WTC11 (cell line): ENCODE measurements at places on chromosomes 12 and 14. TPM values are rescaled to one million over a fixed set of nuclear protein-coding genes. Genes with fewer than 3 reads are reported as not detected.

DNA sequence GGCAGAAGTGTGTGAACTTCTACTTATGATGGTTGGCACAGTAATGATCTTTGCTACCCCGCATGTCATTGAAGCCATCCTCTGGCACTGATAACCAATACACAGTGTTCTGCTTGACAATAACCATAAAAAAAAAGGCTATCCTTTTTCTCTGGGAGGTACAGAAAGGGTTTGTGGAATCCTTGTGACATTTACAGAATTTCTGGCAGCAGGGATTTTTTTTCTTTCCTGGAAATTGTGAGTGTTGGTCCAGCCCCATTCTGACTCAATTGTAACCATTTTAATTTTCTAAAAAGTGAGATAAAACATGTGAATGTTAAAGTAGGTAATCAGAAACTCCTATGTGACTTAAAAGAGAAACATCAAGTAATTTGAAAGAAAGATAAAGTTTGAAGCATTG lies 943.8 kb downstream of the TMTC2 start:
- H3K4me3 ChIP-seq = no peak overlapping the region
- H3K27me3 ChIP-seq = no peaks in the 10 kb centered on the region
- no peaks in the 10 kb centered on the region for H3K36me3 ChIP-seq
- H3K27ac ChIP-seq = no peak overlapping the region
- no peak for DNase-seq

GRCh38 chr12:21894792-21895595 lies 46.2 kb downstream of the ABCC9 start:
- no peaks in the 10 kb centered on the region for H3K36me3 ChIP-seq
- H3K27me3 ChIP-seq = no peaks in the 10 kb centered on the region
- H3K4me1 ChIP-seq = no peaks in the 10 kb centered on the region
- H3K4me3 ChIP-seq = no peak overlapping the region

DNA sequence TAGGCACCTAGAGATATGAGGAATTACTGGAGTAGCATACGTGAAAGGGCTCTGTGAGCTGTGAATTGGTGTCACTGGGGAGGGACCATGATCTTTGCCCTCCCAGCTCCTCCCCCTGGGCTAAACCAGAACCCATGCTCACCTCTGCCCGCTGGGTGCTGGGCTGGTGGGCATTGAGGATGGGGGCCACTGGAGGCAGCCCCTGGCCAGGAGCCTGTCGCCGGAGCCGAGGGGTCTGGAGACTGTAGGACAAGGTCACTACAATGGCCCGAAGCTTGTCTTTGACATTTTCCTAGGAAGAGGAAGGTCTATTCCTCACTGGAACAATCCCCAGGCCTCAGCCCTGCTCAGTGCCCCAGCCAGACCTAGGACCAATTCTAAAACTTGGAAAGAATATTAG lies 11.6 kb downstream of the ITGA7 start:
- H3K27ac ChIP-seq = no peak overlapping the region
- no peaks in the 10 kb centered on the region for H3K27me3 ChIP-seq
- peaks cover 22% of the 10 kb centered on the region for H3K36me3 ChIP-seq
- no peak for DNase-seq
- H3K4me3 ChIP-seq = no peak overlapping the region
- H3K4me1 ChIP-seq = no peaks in the 10 kb centered on the region

OR6C2 gene
- not detected in 3 replicates for total RNA-seq

DNA sequence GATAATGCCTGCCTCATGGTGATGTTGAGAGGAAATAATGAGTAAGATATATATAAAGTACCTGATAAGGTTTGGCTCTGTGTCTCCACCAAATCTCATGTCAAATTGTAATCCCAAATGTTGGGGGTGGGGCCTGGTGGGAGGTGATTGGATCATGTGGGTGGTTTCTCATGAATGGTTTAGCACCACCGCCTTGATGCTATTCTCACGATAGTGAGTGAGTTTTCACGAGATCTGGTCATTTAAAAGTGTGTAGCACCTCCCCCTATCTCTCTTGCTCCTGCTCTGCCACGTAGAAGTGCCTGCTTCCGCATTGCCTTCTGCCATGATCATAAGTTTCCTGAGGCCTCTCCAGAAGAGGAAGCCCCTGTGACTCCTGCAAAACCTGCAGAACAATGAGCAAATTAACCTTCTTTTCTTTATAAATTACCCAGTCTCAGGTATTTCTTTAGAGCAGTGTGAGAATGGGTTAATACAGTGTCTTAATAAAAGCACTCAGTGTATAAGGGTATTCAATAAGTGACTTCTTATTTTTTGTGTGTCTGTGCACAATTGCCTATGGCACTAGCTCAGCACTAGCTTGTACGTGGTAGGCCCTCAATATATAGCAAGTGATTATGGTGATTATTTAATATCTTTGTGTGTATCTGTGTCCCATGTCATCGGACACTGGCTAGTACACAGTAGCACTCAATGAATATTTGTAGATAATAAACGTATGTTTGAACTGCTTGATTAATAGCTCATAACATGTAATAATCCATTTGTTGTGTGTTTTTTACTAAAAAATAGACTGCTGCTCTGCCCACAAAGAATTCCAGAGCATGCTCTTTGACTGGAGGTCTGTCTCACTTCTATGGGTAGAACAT lies 138.1 kb upstream of the LMNTD1 start:
- H3K4me1 ChIP-seq = peaks cover 37% of the 10 kb centered on the region
- H3K27ac ChIP-seq = no peak overlapping the region
- DNase-seq = no peak
- no peak overlapping the region for H3K4me3 ChIP-seq
- peaks cover 11% of the 10 kb centered on the region; the same call in 1 of the 2 replicates for H3K36me3 ChIP-seq

DNA sequence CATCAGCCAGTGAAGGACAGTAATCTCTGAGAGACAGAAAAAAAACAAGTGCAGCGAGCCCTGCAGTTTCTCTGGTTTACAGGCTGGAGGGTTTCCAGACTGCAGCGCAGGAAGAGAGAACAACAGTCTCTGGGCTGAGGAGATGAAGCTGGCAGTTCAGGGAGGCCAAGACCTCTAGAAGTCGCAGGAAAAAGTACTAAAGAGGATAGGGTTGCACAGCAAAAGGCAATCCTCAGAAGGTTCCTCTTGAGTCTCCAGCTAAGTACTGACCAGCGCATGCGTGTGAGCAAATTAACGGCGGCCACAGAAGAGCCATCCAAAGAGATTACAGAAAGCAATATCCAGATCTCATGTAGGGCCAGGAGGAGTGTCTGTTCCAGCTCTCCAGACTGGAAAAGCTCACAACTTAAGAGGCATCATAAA lies 12.2 kb upstream of the CCDC60 start:
- H3K4me1 ChIP-seq = peaks cover 5% of the 10 kb centered on the region; the same call in 1 of the 2 replicates
- no peak for DNase-seq
- H3K27me3 ChIP-seq = peaks cover 4% of the 10 kb centered on the region
- H3K4me3 ChIP-seq = no peak overlapping the region
- H3K27ac ChIP-seq = no peak overlapping the region

DNA sequence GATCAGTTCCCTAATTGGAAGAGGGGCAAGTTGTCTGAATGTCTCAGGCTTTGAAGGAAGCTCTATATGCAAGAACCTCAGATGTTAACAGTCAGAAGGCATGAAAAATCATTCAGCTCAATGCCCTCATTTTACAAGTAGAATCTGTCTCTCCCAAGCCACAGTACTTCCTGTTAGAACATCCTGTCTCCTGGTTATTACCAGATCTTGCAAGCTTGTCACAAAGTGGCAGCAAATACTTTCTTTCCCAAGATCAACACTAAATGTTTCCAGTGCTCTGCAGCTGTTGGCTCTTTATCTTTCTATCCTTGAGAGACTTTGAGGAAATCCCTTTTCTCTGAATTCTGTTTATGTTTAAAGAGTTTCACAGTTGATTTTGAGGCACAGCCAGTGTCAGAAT lies 235.5 kb downstream of the AKAP6 start:
- no peaks in the 10 kb centered on the region for H3K4me1 ChIP-seq
- no peak for DNase-seq
- H3K27me3 ChIP-seq = no peaks in the 10 kb centered on the region
- H3K4me3 ChIP-seq = no peak overlapping the region
- no peak overlapping the region for H3K27ac ChIP-seq

DNA sequence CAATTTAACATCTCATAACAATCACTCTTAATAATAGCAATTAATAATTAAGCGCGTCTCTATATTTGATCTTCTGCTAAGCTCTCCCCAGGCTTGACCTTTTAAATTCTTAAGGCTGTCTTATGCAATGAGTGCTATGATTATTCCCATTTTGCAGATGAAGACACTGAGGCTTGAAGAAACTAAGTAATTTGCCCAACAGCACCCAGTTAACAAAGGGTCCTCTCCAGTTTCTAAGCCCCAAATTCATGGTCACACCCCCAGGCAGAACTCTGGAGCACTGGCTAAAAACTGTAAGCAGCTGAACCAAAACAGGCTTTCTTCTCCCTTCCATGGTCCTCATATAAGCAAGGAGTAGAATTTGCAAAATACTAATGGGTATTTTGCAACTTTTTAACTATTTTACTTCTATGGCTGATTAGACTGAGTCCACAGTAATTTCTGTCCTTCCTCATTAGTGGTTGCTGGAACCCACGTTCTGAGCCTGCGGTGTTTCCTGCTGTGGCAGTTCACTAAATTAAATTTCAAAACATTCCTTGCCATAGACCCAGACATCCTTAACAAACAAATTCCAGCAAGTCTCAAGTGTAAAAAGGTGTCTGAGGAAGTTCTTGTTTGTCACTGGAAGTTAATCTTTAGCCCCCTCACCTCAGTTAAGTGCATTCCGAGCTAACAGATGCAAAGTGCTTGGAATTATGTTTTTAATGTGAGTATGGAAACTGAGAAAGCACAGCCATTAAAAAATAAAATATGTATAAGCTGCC lies 76.5 kb downstream of the TMEM132D start:
- peaks cover 8% of the 10 kb centered on the region for H3K27me3 ChIP-seq
- H3K4me1 ChIP-seq = no peaks in the 10 kb centered on the region
- H3K36me3 ChIP-seq = peaks cover 56% of the 10 kb centered on the region
- DNase-seq = no peak
- H3K27ac ChIP-seq = no peak overlapping the region

DNA sequence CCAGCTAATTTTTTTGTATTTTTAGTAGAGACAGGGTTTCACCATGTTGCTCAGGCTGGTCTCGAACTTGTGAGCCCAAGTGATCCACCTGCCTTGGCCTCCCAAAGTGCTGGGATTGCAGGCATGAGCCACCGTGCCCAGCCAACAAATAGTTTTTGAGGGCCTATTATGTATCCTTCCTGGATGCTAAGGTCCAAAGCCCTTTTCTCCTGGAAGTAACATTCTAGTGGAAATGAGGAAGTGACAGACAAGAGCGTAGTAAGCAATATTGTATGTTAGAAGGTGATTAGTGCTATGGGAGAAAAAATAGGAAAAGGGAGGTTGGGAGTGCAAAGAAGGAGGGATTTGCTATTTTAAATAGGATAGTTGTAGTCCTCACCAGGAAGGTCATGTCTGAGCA lies 9.0 kb upstream of the CGRRF1 start:
- peaks cover under 1% of the 10 kb centered on the region; the same call in 1 of the 2 replicates for H3K27me3 ChIP-seq
- H3K27ac ChIP-seq = no peak overlapping the region
- DNase-seq = no peak
- no peaks in the 10 kb centered on the region for H3K4me1 ChIP-seq
- H3K4me3 ChIP-seq = no peak overlapping the region
- H3K36me3 ChIP-seq = no peaks in the 10 kb centered on the region

DNA sequence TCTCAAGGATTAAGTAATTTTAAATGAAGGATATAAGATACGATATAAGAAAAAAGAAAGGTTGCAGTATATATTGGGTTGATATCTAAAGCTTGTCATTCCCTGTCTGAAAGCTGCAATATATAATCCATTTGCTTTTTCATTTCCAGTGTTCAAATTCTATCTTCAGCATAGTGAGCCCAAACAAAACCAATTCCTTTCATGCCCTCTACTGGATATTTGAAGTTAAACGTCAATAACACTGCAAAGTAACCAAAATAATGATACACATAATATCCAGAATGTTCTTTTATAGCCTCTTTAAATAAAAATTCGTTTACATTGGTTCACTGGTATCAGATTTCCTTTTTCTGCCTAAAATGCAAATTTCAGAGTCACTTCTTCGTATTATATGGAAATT lies 64.5 kb upstream of the DAAM1 start:
- DNase-seq = no peak
- H3K4me1 ChIP-seq = 0 out of 2 replicates have a peak, but pooled peaks cover 4% of the 10 kb centered on the region
- no peaks in the 10 kb centered on the region for H3K27me3 ChIP-seq
- H3K4me3 ChIP-seq = no peak overlapping the region
- no peaks in the 10 kb centered on the region for H3K36me3 ChIP-seq
- no peak overlapping the region for H3K27ac ChIP-seq

GRCh38 chr12:12612358-12612757 lies 682 bp downstream of the CREBL2 start:
- DNase-seq = no peak
- H3K36me3 ChIP-seq = peaks cover 9% of the 10 kb centered on the region; the same call in 1 of the 2 replicates
- peak overlapping the region; percentile 94 for H3K27ac ChIP-seq
- no peaks in the 10 kb centered on the region for H3K27me3 ChIP-seq

SYCP3 gene
- 0.15 TPM in 1 of 3 replicates, not detected in the others for total RNA-seq

GRCh38 chr12:120515496-120515895 lies 13.5 kb downstream of the COQ5 start:
- DNase-seq = no peak
- H3K27ac ChIP-seq = no peak overlapping the region

- H3K4me3 ChIP-seq = no peak overlapping the region
- no peak overlapping the region for H3K27ac ChIP-seq
- H3K27me3 ChIP-seq = no peaks in the 10 kb centered on the region; the same call in none of the 2 replicates
- DNase-seq = no peak
- H3K4me1 ChIP-seq = peaks cover 3% of the 10 kb centered on the region; the same call in 1 of the 2 replicates
Measured at GRCh38 chr12:109792992-109793391, 40.2 kb downstream of the TRPV4 start.

DNA sequence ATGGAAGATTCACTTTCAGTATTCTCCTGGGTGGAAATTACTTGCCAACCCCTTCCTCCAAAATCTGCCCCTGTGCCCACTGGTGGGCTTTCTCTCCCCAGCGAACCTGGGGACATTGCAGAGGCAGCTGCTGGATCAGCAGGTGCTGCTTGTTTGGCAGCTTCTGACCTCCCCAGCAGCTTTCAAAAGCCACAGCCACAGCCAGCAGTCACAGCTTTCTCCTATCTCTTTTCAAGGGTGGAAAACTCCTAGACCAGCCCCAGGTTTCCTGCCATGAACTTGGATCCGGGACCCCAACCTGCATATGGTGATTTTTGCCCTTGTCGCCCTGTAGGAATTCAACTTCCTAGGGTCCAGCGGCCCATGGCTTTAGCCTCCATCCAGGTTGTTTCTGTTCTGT lies 330.8 kb downstream of the ADAMTS20 start:
- no peaks in the 10 kb centered on the region for H3K27me3 ChIP-seq
- peak; percentile 10 for DNase-seq
- peaks cover 13% of the 10 kb centered on the region for H3K36me3 ChIP-seq
- peaks cover 3% of the 10 kb centered on the region; the same call in 1 of the 2 replicates for H3K4me1 ChIP-seq
- H3K4me3 ChIP-seq = no peak overlapping the region

GRCh38 chr12:110023059-110023980 lies 24.1 kb downstream of the ANKRD13A start:
- peaks cover 12% of the 10 kb centered on the region for H3K4me1 ChIP-seq
- H3K4me3 ChIP-seq = no peak overlapping the region
- DNase-seq = no peak

DNA sequence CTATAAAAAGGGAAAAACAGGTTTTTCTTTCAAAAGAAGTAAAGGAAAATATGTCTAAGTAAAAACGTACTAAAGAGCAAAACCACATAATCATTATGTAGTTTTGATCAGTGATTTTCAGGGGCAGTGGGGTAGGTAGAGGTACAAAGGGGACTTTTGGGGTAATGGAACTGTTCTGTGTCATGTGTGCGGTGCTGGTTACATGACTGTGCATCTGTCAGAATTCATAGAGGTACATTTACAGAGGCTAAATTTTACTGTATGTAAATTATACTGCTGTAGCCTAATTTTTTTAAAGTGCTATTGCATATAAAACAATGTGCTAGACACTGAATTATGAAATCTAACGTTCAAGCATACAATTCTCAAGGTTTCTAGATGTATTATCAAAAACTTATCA lies 2.0 kb downstream of the ESR2 start:
- peaks cover 25% of the 10 kb centered on the region for H3K27me3 ChIP-seq
- H3K4me3 ChIP-seq = no peak overlapping the region
- H3K27ac ChIP-seq = no peak overlapping the region

DLST gene
- total RNA-seq = 112 to 121 TPM (median 119 TPM) in 3 replicates

SSTR1 gene
- 1.7 to 1.9 TPM (median 1.7 TPM) in 3 replicates for total RNA-seq
